Suprapubic skin (tissue), 4 donors: ENCODE measurements at places on chromosomes 6 and 20. TPM values are rescaled to one million over a fixed set of nuclear protein-coding genes. Genes with fewer than 3 reads are reported as not detected.

DNA sequence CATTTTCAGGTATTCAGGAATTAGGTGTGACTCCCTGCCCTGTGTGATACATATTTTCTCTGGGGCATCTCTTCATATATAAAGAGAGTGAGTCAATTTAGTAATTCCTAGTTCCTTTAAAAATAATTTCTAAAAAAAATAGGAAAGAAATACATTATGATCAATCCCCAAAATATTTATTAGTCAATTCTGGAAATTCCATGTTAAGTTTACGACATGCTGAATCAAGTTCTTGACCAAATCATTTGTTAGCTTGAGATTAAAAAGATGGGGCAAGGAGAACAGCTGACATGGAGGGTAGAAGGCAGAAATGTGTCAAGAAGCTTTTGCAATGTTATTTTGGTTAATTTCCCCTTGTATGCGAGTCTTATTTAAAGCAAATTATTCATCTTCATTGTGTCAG lies 22.7 kb upstream of the PRDM1 start:
- no peak overlapping the region for H3K4me3 ChIP-seq
- no peak overlapping the region for H3K27ac ChIP-seq
- no peak for DNase-seq
- no peaks in the 10 kb centered on the region for H3K4me1 ChIP-seq
- H3K27me3 ChIP-seq, result no peaks in the 10 kb centered on the region

DNA sequence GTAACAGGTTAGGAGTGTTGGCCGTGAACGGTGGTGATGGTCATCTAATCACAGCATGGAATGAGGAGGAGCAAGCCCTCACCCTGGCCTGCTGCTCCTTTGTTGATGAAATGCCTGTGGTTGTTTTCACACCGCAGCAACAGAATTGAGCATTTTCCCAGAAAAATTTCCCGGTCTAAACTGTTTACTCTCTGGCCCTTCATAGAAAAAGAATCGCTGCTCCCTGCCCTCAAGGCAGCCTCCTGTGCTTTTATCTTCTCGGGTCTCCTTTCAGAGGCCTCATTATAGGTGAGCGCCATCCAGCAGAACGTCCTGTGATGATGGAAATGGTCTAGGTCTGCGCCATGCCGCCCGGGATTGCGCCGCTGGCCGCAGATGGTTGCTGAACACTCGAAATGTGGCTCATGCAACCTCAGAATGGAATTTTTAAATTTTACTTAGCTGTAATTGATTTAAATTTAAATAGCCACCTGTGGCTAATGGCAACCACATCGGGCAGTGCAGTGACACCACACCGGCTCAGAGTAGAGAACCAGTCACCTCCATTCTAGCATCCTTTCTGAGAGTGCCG lies 30.2 kb downstream of the PHACTR3 start:
- peaks cover 26% of the 10 kb centered on the region for H3K27me3 ChIP-seq
- no peaks in the 10 kb centered on the region for H3K36me3 ChIP-seq
- no peaks in the 10 kb centered on the region for H3K4me1 ChIP-seq
- H3K27ac ChIP-seq, result no peak overlapping the region

- DNase-seq, result no peak
- H3K27ac ChIP-seq, result no peak overlapping the region
- H3K36me3 ChIP-seq, result no peaks in the 10 kb centered on the region
- no peak overlapping the region for H3K4me3 ChIP-seq
Measured at GRCh38 chr6:104957301-104958177, 632 bp downstream of the LIN28B start.

- DNase-seq, result no peak
- no peak overlapping the region for H3K4me3 ChIP-seq
- no peaks in the 10 kb centered on the region for H3K4me1 ChIP-seq
- H3K27ac ChIP-seq, result no peak overlapping the region
Measured at GRCh38 chr6:52077180-52077884, 10.1 kb downstream of the PKHD1 start.

DNA sequence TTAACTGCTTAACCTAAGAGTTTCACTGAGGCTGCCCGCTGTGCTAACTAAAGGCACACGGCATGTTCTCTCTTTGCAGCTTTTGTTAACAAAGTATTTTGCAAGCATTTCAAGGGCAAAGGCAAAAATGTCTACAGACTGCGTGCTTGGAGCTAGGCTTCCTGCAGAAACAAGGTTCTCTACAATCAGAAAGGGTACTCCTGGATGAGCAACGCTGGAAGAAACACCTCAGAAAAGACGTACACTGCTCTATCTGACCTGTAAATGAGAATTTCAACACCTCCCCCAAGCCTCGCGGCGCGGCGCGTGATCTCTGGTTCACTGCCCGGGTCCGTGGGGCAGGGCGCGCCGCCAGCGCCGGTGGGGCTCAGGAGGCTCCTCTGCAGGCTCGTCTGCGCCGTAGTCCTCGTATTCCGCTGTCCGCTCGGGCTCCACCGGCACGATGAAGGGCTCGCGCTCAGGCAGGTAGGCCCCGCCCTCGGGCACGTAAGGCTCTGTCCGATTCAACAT lies 120.9 kb downstream of the COL12A1 start:
- DNase-seq, result no peak
- H3K4me3 ChIP-seq, result peak overlapping the region; percentile 44
- peaks cover 6% of the 10 kb centered on the region for H3K4me1 ChIP-seq
- no peak overlapping the region for H3K27ac ChIP-seq

DNA sequence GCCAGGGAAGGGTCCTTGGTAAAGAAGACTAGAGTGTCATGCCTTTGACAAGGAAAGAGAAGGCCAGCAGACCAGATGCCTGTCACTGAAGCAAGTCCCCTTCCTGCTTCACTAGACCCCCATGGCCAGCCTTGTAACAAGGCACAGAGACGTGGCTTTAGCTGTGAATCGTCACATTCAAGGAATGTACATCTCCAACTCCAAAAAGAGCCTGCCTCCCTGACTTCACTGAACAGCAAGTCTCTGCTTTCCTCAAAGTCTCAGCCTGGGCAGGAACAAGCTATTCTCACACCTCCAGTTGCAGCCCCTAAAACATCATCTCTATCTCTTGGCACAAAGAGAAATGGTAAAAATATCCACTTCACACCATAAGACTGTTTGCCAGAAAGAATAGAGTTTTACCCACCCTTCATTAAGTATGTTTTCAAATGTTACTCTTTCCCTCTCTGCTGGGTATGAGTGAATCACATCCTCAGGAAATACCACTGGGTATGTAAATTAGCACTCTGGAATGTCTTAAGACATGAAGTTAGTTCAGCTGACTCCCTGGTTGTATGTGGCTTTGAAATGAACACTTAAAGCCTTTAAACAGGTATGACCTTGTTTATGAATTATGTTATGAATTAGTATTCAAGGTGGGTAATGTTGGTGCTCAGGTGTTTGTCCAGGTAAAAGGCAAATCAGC lies 46.4 kb upstream of the NT5E start:
- no peaks in the 10 kb centered on the region for H3K36me3 ChIP-seq
- peaks cover 33% of the 10 kb centered on the region for H3K4me1 ChIP-seq
- H3K4me3 ChIP-seq, result no peak overlapping the region
- H3K27me3 ChIP-seq, result no peaks in the 10 kb centered on the region

GRCh38 chr6:44044154-44044539 lies 83.1 kb downstream of the MRPL14 start:
- H3K4me3 ChIP-seq, result no peak overlapping the region
- DNase-seq, result no peak
- H3K27me3 ChIP-seq, result no peaks in the 10 kb centered on the region

DNA sequence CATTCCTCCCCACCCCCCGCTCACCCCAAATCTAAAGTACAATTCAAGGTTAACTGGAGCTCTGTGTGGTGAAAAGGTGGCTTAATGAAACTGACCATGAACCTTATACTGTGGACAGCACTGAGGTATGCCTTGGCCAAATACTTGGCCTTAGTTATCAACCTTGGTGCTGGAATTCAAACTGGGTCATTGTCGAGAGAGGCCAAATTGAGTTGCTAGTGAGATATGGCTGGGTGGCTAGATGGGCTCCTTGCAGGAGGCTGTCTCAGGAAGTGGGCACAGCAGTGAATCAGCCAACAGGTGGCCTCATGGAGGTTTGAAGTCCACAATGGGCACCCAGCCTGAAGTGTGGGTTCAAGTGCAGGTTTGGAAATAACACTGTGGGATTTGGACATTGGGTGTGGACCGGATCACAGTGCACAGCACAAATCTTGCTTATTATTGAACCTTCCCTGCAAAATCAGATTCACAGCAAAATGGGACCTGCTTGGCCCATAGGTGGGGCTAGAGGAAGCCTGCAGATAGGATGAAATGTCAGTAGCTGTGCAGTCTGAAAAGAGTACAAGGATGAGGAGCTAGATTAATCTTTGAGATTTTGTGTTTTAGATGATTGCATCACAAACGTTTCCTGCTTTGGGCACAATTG lies 5.6 kb upstream of the BTBD3 start:
- no peaks in the 10 kb centered on the region for H3K27me3 ChIP-seq
- H3K4me1 ChIP-seq, result peaks cover 60% of the 10 kb centered on the region
- H3K4me3 ChIP-seq, result no peak overlapping the region
- H3K27ac ChIP-seq, result no peak overlapping the region

GRCh38 chr20:25277941-25278521 lies 30.1 kb downstream of the PYGB start:
- peaks cover 22% of the 10 kb centered on the region for H3K4me1 ChIP-seq
- no peak overlapping the region for H3K4me3 ChIP-seq
- H3K27ac ChIP-seq, result no peak overlapping the region

DNA sequence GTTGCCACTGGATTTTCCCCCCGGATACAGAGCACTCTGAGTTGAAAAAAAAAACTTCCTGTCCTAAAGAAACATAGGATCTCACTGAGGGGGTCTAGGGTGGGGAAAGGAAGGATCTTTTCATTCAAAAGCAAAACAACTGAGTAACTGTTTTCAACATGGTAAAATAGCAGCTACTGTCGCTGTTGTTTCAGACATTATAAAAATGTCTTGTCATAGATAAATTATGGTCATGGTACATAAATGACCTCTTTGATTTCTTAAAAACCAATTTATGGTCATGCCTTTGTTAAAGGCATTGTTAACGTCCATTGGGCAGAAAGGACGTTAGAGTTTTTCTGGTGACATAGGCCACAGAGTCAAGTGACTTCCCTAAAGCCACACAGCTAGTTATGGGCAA lies 180.4 kb upstream of the DTNBP1 start:
- H3K27ac ChIP-seq, result no peak overlapping the region
- DNase-seq, result no peak
- H3K4me1 ChIP-seq, result no peaks in the 10 kb centered on the region
- no peaks in the 10 kb centered on the region for H3K36me3 ChIP-seq
- H3K27me3 ChIP-seq, result no peaks in the 10 kb centered on the region

DNA sequence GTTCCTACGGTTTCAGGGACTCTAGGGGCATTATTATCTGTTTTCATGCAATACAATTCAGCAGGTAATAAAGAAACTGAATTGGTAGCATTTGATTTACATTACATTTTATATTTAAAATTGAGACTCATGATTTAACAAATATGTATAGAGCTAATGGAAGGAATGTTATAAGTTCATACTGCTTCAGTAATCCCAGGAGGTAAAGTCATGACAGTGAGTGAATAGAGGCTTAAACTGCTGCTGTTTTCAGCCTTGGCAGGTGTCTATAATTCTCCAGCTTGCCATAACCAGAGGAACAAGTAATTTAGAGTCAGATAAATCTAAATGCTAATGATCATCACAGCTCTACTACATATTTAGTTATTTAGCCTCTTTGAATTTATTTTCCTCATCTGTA lies 360.8 kb upstream of the MANEA start:
- no peak overlapping the region for H3K27ac ChIP-seq
- no peak for DNase-seq
- no peaks in the 10 kb centered on the region for H3K4me1 ChIP-seq

- H3K4me3 ChIP-seq, result no peak overlapping the region
- DNase-seq, result no peak
- H3K4me1 ChIP-seq, result no peaks in the 10 kb centered on the region
- H3K36me3 ChIP-seq, result peaks cover 8% of the 10 kb centered on the region
- no peak overlapping the region for H3K27ac ChIP-seq
Measured at GRCh38 chr6:159996626-159997497, 28.0 kb downstream of the IGF2R start.

GRCh38 chr6:81759782-81760181 lies 7.3 kb upstream of the TENT5A start:
- no peak overlapping the region for H3K4me3 ChIP-seq
- H3K27ac ChIP-seq, result no peak overlapping the region
- no peaks in the 10 kb centered on the region for H3K36me3 ChIP-seq
- H3K27me3 ChIP-seq, result no peaks in the 10 kb centered on the region
- DNase-seq, result no peak
- H3K4me1 ChIP-seq, result peaks cover 10% of the 10 kb centered on the region

DNA sequence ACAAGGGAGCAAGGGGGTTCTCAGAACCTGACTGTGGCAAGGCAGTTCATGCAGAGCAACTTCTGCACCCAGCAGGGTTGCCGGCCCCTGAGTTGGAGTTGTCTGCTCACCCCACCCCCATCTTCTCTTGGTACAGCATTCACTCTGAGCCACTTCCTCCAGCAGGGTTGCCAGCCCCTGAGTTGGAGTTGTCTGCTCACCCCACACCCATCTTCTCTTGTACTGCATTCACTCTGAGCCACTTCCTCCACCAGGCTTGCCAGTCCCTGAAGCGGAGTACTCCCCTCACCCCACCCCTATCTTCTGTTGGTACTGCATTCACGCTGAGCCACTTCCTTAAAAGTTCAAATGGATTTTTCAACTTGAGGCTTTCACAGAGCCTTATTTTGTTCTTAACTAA lies 79.7 kb upstream of the SYNDIG1 start:
- H3K27me3 ChIP-seq, result peaks cover 7% of the 10 kb centered on the region
- H3K4me1 ChIP-seq, result no peaks in the 10 kb centered on the region
- no peak for DNase-seq

DNA sequence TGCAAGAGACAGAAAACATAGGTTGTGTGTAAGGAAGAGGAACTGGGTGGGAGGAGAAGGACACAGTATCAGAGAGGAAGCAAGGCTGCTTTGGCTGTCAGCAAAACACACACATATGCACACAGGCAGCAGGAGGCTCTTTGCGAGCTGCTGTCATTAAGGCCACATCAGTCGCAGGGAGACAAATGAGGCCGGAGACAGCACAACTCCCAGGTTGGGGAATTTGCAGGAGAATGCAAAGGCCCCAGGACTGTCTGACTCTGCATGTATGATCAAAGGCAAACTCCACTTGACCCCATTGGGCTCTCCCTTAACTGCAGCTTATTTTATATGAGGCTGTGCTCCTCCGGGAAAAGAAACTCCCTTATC lies 35.3 kb downstream of the METTL24 start:
- H3K4me3 ChIP-seq, result no peak overlapping the region
- peaks cover 15% of the 10 kb centered on the region for H3K4me1 ChIP-seq
- DNase-seq, result no peak
- no peaks in the 10 kb centered on the region for H3K27me3 ChIP-seq
- H3K36me3 ChIP-seq, result no peaks in the 10 kb centered on the region

- DNase-seq, result no peak
- peaks cover 15% of the 10 kb centered on the region for H3K36me3 ChIP-seq
- H3K27me3 ChIP-seq, result no peaks in the 10 kb centered on the region
- no peak overlapping the region for H3K4me3 ChIP-seq
- H3K4me1 ChIP-seq, result peaks cover 43% of the 10 kb centered on the region
- no peak overlapping the region for H3K27ac ChIP-seq
Measured at GRCh38 chr20:32209850-32210605, 2.3 kb downstream of the POFUT1 start.

ACTL10 gene
- total RNA-seq, result 1.3 TPM

CFB gene
- total RNA-seq, result 3.7 TPM

TSBP1 gene
- not detected for total RNA-seq

RAET1L gene
- total RNA-seq, result 2.5 TPM

GGTLC1 gene
- not detected for total RNA-seq

MMP24OS gene
- total RNA-seq, result 25.2 TPM

MLN gene
- not detected for total RNA-seq
